ENCODE measurements at places on chromosomes 3 and 15.

GRCh38 chr3:166743481-166744134 lies 636.5 kb downstream of the ZBBX start:
- DNase-seq = no peak

- no peak for DNase-seq
Observed at GRCh38 chr3:156455839-156456238, 99.1 kb downstream of the SSR3 start.

- DNase-seq = no peak
Observed at GRCh38 chr3:61960976-61961375, 399.6 kb downstream of the PTPRG start.

GRCh38 chr3:194744826-194745225 lies 59.1 kb downstream of the FAM43A start:
- no peak for DNase-seq

DNA sequence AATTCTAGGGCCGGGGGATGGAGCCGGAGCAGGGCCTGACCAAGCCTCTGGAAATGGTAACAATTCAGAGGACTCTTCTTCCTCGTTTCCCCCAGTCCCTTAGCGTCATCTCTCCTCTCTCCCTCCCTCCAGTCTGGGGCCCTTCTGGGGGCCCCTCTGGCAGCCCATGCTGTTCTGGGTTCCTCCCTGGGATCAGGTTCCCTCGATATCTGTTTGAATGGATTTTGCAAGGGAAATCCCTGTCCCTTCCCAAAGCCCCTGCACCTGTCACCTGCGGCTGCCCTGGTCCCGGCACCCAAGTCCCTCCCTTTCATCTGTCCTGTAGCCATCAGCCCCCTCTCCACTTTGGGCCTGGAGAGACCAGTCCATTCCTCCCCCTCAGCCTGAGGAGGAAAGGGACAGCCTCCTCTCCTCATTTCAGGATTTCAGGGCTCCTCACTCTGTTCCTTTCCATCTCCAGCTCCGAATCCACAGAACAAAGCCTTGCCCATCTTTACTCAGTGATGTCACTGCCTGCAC lies 1.7 kb upstream of the PLCB2 start:
- DNase-seq = no peak

DNA sequence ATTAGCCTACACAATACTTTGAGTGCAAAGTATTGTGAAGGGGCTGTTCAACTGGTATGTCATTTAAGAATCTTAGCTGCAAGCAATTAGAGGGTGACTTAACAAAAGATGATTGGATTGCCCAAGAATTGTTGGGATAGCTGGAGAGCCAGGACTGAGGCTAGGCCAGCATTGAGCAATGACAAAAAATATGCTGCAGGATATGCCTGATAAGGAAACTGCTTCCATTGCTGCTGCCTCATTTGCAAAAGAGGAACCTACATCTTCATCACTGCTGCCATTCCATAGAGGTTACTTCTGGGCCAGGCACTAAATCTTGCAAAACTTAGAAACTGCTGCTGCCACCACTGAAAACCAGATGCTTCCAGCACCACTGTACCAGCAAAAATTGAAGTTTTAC lies 108.0 kb upstream of the TBC1D5 start:
- no peak for DNase-seq

DNA sequence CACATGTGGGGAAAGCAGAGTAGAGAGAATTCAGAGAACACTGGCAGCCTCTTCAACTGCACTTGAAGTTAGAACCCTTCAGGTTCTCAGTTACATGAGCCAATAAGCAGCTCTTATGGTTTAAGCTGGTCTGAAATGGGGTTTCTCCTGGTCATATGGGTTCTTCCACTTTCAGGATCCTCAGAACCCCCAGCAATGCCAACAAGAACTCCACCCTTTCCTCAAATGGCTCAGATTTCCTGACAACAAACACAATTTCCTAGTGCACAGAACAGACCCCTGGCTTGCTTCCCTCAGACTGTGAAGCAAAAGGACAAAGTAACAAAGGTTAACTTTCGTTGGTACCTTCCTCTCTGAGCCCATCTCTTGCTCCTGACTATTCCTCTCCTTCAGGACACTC lies 23.9 kb upstream of the FRMD4B start:
- no peak for DNase-seq

- DNase-seq = no peak
Observed at GRCh38 chr3:98359993-98360675, 6.5 kb downstream of the OR5K4 start.

DNA sequence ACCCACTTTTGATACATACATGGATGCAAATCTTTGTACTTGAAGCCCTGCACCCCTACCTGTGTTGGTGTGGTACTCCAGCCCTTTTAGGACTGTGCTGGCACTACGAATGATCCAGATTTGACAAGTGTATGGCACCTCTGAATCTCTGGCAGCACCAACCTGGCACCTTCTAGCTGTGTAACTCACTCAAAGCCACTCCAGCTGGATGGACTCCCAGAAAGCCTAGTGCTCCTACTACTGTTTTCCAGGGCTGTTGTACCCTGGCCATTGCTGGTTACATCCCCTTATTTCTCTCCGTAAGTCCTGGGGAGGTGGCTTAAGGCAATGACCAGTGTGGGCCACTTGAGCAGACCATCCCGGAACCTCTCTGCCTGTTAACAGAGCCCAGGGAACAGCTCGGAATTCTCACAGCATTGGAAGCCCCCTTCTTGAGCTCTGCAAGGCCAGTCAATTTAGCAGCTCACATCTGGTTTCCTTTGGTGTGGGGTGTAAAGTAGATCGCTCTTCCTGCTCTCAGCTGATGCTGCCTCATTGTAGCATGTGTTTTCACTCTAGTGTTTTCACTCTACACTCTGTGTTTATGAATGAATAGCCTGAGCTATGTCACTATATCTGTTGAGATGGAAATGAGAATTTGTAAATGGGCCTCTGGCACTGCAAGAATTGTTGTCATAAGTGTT lies 12.2 kb downstream of the CALML4 start:
- no peak for DNase-seq
